AG08396 (cell line): ENCODE measurements at places on chromosomes 7 and 10.
A peak's percentile ranks its signal among the peaks of the same experiment; 100 is the strongest.

DNA sequence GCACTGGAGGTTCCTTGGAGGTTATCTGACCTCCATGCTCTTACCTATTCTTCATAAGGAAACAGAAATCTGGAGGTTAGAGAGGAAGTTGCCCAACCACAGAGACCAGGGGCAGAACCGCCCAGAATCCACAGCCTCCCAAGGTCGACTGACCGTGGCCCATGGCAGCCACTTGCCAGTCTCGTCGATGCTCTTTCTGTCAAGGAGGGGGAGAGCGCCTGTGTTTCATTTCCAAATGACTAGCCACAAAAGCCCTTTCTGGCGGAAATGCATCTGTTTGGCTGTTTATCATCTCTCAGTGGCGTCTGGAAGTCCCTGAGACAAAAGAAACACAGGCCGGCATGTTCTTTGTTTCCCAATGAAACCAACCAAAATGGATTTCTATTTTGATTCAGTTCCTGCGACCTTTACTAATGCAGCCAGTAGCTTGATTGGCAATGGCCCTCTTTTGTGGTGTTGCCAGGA, 2.9 kb downstream of the RAMP3 start:
- no peak for DNase-seq

GRCh38 chr10:91409869-91410637, at the start of gene HECTD2:
Gene HECTD2 (plus strand): TSS chr10:91410344. CDS start chr10:91410439, 95 bp downstream.
- DNase-seq = peak; percentile 89

DNA sequence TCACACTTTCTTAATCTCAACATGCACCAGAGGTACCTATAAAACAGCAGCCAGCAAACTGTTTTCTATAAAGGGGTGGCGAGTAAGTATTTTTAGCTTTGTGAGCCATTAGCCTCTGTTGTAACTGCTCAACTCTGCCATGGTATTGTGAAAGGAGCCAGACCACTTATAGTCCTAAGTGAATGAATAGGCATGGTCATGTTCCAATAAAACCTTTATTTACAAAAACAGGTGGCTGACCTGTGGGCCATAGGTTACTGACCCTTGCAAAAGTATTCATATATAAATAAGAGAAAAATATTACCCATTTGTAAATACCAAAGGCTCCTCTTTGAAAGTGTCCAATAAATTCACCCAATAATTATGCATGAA, 50.3 kb downstream of the ICA1 start:
- no peak for DNase-seq

GRCh38 chr10:116771101-116771958, 29.0 kb upstream of the HSPA12A start:
- DNase-seq = peak; percentile 46

GRCh38 chr10:118800920-118801319, 46.1 kb upstream of the CACUL1 start:
- DNase-seq = no peak

DNA sequence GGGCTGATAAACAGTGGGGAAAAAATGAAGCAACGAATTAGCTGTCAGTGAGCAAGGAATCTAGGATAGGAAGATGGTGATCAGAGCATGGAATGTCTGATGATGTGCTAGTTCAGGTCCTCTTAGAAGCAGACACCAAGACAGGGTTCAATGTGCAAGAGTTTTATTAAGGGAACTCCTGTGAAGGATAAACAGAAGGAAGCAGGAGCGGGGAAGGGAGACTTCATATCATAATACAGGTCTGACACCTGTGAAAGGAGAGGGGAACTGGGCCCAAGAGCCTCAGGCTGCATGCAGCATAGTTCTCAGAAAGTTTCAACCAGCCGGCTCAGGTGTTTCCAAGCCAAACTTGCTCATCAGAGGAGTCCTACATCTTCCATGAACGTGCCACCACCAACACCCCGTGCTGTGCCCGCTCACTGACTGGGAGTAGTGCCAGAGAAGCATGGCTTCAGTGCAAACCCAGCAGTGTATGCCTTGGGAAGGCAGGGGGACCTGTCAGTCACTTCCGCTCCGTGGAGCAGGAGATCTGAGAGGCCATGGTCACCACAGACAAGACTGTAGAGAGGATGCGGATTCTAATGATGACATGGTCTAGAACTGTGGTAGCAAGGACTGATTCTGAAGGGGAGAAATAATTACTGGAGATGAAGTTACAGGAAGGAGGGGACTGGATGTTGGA, 45.8 kb downstream of the ZNF800 start:
- DNase-seq = no peak

DNA sequence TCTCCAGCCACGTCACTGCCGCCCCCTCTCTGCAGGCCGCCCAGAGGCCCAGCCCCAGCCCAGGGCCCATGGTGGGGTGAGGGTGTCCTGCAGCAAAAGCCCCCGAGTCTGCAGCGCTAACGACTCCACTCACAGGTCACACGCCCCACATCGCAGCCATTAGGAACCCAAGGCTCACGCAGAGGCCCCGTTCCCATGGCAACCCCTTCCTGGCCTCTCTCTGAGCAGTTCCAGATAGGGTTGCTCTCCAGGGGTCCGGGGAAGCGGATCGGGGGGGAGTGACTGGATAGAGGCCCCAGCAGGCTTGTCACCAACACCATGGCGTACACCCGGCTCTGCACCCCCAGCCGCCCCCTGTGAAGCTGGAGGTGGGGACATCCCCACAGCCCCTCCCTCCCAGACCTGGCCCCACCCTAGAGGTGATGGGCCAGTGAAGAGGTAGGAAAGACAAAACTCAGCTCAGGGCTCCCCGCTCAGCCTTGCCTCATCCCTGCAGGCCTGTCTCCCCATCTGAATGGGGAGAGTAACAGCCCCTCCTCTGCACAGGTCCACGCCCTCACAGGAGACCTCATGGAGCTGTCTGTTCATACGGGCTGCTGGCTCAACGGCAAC, 41.2 kb downstream of the TNRC18 start:
- DNase-seq = no peak

GRCh38 chr10:1396297-1396635, 340.1 kb downstream of the WDR37 start:
- no peak for DNase-seq

GRCh38 chr7:125481323-125481722, 551.7 kb upstream of the POT1 start:
- no peak for DNase-seq

- no peak for DNase-seq
Observed at GRCh38 chr7:107017965-107018719, 26.4 kb upstream of the PRKAR2B start.

DNA sequence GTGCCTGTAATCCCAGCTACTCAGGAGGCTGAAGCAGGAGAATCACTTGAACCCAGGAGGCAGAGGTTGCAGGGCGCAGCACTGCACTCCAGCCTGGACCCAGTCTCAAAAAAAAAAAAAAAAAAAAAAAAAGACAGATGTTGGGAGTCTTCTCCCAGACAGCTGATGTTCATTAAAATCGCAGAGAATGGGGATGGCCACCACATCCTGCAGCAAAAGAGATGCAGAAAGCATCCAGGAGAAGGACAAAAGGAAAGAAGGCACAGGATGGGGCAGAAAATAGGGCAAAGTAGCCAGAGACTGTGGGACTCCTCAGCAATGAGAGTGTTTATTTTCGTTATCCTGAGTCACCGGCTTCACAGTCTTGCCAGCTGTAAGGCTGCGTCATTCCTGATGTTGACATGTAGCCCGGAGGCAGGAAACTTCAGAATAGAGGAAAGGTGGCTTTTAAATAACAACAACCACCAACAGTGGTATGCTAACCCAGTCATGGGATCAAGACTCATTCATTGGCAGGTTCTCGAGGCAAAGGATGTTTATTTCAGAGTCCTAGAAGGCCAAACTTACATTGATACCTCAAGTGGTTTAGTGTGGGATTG, 149.5 kb upstream of the SVIL start:
- peak; percentile 88 for DNase-seq

DNA sequence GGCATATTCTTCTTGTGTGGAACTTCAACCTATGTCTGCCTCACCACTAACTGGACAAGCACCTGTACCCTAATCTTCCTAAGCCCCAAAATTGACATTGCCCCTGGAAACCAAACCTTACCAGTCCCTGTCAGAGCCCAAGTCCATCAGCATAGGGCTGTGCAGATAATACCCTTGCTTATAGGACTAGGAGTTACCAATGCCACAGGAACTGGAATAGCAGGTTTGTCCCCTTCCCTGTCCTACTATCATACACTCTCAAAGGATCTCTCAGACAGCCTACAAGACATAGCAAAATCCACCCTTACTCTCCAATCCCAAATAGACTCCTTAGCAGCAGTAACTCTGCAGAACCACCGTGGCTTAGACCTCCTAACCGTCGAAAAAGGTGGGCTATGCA, 19.8 kb downstream of the ZNF107 start:
- DNase-seq = no peak

GRCh38 chr10:124040451-124041188, 52.8 kb downstream of the CHST15 start:
- no peak for DNase-seq

DNA sequence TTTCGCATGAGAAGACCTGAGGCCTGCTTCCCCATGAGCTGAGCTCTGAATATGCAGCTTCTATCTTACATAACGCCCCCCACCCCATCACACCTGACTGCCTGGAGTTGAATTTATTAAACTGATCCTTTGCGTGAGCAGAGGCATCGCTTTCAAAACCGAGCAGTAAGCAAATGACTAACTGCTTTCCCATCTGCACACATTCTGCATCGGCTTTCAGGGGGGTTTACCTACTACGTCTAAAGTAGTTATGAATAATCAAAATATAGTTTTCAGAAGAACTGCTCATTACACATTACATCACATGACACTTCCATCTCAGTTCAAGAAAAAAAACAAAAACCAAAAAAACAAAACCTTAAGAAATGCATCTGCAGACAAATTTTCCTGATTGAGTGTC, 54.7 kb upstream of the EGR2 start:
- DNase-seq = no peak

- peak; percentile 13 for DNase-seq
Observed at GRCh38 chr7:130560972-130561371, 69.1 kb downstream of the MEST start.

- DNase-seq = no peak
Observed at GRCh38 chr10:132438091-132439024, 41.4 kb downstream of the PWWP2B start.

DNA sequence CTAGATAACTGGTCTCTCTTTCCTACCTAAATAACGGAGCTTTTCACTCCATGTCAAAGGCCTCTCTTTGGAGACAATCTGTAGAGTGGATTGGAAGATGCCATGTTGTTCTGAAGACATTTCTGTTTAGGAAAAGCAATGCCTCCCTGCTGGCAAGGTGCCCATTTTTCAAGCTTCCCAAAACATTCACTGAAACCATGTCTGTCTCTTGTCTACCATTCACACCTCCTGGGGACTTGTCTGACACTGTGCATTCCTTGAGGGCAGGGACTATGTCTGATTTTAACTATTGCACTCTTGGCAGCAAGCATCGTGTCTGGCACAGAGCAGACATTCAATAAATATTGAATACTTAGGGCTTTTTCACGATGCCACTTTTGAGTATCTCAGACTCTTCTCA, 528.9 kb upstream of the NRP1 start:
- no peak for DNase-seq

DNA sequence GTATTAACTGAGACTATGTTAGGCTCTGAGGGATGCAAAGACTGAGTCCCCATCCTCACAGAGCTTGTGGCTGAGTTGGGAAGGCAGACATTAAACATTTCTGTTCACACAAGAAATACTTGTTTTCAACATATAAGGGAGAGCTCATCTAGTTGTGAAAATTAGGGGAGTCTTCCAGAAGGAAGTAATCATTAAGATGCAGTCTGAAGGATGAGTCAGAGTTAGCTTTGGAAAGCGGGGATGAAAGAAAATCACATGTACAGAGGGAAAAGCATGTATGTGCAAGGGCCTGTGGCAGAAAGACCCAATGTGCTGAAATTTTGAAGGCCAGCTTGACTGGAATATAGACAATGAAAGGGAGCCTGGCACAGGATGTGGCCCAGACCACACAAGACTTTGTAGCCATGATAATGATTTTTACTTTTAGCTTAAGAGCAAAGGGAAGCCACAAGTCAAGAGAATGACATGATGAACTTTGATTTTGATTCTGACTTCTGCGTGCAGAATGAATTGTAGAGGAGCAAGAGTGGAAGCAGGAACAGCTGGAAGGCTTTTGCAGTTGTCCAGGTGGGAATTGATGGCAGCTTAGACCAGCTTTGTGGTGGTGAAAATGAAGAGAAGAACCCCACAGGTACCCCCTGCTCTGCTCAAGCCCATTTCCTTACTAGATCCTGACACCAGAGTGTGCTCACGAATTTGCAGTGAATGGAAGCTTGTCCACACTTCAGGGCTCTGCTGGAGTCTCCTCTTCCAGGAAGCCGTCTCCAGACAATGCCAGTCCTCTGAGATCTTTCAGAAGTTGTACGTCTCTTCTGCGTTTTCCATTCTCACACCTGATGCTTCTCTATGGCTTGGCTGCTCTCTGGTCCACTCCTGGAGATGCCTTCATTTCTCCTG, 115.6 kb downstream of the ATXN7L1 start:
- no peak for DNase-seq

DNA sequence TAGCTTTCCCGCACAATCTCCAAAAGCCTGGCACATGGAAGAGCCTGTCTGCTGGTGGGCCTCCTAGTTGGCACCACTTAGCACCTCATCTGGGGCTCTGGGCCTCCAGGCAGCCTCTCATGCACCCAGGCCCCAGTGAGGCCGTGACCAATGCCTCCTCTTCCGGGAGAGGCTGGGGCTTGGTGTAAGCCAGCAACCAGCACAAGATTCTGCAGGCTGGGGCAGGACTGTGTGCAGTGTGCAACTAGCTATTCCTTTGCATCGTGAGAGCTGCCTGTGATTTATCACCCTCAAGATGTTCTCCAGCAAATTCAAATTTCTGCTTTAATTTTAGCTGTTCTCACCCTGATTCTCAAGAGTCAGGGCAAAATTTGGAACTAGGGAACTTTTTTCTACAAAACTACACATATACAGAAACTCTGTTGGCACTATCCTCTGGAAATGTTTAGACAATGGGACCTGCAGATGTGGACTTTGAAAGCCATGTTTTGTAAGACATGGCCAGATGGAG, 603.7 kb upstream of the MKI67 start:
- DNase-seq = no peak

DNA sequence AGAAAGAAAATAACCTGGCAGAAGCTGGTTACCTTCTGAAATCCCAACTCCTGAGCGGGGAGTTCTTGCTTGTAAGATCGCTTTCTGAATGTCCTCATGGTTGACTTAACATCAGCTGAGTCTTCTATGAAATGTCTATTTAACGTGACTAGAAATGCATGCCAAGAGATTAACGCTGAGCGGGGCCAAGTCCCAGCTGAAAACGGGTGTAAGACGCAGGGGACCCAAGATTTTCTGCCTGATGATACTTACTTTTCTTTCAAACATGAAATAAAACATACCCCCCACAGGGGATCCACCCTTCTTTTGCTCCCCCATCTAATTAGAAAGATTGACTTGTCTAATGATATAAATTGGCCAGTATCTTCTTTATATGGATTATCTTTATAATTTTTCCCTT, 14.9 kb downstream of the OR9A2 start:
- DNase-seq = no peak

GRCh38 chr10:72058989-72059842, 29.1 kb downstream of the SPOCK2 start:
- DNase-seq = no peak

DNA sequence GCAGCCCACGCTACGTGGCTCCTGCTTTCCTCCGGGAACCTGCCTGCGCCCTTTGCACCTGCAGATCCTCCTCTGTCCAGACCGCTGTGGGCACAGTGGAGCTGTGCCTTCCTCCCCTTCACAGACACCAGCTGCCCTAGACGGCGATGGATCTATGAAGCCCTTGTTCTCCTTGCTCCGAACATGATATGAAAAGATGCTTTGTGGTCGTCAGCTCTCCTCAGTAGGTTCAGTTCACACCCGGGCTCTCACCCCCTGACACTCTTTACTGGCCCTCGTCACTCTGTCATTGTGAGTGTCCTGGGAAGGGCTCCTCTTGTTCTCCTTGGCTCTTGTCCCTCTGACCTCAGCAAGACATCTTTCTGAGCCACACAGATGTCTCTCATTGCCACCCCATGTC, 4.2 kb downstream of the ZNF488 start:
- DNase-seq = peak; percentile 4
